GM18507 (cell line): ENCODE measurements at places on chromosomes 2 and 18.

GRCh38 chr2:133040170-133040569 lies 370.2 kb upstream of the LYPD1 start:
- no peak for DNase-seq

GRCh38 chr2:120066800-120067547 lies 54.1 kb downstream of the EPB41L5 start:
- no peak for DNase-seq

DNA sequence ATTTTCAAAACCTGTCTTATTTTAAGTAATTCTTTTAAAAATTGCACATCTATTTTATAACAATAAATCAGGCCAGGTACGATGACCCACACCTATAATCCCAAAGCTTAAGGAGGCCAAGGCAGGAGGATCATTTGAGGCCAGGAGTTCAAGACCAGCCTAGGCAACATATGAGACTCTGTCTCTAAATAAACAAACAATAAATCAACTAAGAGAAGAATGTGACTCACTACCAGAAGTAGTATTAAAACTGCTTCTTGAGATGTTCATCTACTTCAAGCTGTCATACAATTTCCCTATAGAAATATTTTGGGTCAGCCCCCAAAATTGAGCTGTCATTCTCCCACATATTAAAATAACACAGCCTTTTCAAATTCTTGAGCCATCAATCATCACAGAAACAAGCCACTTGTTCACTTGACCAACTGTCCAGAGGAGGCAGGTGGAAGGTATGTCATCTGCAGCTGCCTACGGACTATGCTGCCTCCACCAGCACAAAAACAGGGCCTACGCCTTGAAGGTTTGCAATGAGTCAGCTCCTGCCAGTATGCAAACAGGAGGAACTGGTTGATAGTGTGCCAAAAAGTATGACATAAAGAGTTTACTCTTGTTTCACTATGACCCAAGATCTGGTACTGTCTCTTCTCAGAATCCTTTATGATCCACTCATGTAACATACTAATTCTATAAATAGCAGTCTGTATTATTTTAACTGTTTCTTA lies 33.6 kb downstream of the KIDINS220 start:
- no peak for DNase-seq

DNA sequence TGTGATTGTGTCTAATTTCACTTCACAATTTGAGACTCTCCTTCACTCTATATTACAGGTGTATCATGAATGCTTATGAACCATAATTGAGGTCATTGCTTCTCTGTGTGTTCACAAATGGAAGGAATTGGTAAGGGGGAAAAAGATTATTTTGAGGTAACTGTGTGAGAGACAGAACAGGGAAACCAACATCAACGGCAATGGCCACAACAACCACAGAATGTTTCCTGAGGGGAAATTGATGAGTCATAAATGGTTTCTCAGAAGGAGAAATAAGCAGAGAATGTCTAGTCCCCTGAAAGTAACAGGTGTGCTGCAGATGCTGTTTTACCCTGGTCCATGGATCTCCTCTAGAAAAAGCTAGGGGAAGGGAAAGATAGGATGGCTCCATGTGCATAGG lies 361.2 kb upstream of the GALNT5 start:
- DNase-seq = no peak

DNA sequence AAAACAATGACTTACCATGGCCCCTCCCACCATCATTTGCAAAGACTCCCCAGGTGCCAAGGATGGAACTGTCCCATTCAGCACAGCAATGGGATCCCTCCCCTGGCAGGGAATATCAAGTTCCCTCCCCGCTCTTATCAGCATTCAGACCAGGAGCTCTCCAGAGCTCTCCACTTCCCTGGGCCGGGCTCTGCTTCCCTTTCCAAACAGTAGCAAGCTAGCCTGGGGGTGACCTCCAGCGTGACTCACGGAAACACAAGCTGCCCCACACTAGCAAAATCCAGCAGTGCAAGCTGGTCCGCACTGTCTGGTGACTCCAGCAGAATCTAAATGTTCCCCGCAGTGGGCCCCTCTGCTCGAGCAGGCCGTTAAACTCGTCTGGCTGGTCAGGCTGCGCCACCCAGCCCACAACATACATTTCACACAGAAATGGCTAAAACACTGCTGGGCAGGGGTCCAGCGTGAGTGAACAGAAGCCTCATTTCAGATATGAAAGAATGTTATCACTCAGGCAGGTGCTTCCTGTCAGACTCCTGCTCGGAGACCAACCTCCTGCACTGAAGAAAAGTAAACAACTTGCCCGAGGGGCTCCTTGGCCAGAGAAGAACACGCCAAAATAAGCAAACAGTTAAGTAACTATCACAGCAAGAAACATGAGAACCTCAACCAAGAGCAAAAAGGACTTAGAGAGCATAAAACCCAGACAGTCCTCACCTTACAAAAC lies 33.9 kb downstream of the STAT1 start:
- no peak for DNase-seq
